Cardiac septum (tissue), 1 donor: ENCODE measurements at places on chromosomes 2 and 18.

DNA sequence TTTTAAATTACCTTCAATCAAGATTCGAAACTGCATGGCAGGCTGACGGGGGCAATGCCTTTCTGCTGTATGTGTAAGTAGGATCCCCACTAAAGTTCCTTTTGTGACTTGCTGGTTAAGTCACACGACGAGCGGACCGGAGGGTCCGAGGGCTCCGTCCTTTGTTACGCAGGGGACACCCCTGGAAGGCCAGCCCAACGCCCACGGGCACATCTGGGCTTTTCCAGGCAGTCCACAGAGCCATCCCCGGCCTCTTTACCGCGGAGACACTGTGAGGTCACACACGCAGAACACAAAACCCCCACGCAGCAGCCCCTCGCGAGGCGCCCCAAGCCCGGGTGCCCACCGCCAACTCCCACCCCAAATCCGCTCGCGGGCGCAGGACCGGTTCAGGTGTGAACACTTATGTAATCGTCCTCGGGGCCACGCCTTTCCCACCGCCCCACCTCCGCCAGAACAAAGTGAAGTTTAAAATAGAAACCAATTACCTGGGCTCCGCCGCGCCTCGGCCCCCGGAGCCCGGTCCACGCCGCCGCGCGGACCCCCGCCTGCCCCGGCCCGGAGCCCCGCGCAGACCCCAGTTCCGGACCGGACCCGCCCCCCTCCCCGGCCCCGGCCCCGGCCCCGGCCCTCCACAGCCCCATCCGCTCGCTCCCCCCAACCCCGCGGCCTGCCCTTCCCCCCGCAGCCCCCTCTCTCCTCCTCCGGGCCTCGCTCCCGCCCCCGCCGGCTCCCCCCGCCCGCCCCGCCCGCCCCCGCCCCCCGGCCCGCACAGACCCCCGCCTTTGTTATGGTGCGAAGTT lies 4.2 kb downstream of the ZNF516 start:
- no peak for DNase-seq

DNA sequence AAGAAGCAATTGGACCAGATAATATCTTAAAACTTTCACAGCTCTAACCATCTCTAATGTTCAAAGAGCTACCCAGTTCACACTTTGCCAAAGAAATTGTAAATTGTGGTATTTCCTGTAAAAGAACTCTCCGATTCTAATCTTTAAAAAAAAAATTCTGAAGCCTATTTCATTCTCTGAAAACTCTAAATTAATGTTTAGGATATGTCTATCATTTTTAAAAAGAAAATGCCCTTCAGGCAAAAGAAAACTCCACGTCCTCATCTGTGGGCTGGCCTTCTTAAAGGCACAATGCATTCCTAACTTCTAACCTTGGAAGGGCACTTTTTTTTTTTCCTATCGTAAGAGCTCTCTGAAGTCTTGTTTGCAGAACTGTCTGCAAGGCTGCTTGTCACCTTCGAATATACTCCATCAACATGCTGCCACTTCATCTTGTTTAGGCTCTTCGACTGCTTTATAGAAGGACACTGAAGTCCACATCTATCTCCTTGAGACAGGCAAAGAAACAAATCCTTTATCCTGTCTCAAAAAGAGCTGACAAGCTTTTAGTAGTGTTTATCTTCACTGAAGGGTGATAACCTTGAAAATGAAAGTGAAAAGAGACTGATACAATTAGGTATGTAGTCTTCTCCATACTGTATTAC lies 124.3 kb upstream of the SLC39A10 start:
- DNase-seq: no peak

DNA sequence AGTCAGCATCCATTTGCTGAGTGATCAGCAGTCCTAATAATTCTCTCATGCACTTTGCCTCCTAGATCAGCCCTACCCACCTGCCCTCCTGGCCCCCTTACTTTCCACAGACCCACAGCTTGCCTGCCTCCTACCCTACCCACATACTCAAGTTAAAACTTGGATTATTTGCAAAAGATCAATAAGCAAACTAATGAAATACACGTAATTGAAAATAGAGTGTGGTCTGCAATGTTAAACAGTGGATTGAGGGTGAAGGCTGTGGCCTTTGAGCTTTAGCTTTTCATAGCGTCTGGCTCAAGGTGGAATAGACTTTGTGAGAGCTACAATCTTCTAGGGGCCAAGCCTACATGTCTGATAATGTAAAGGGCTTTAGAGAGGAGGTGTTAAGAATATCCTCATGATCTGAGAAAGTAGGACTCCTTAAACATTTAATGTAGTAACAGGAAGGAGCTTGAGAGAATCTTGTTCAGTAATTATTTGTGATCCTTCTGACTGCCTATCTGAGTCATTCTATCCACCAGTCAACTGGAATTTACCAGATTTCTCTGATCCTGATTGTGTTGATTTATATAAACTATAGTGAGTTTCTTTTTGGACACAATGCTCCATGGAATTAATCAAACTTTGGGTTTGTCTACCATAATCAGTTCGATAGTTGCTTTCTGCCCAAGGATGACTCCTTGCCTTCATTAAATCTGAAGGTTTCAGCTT lies 310.0 kb downstream of the HRH4 start:
- no peak for DNase-seq

- DNase-seq: no peak
Measured at GRCh38 chr18:64419156-64419555, 270.3 kb upstream of the LINC00305 start.

DNA sequence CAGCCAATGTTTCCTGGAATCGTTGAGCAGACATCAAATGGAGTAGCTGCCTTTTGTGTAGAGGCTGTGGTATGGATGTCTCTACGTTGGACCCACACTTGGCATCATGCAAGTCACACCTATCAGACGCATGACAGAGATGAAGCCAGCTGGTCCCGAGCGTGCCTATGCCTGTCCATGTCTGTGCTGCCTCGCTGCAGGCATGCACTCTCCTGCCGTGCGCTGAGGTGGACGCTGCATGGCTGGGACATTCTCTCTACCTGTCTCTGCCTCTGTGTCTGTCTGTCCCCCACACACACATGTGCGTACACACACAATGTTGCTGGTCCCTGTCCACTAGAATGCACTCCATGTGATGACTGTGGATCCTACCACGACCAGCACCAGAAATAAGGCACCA lies 514.2 kb upstream of the MYT1L start:
- DNase-seq: peak; percentile 68
